Spinal cord (tissue), 10 donors: ENCODE measurements at places on chromosomes 16 and 17. TPM values are rescaled to one million over a fixed set of nuclear protein-coding genes. Genes with fewer than 3 reads are reported as not detected.

The CES5A gene
- total RNA-seq, result 0.11 TPM

GRCh38 chr17:10762037-10762436, 32.2 kb upstream of the TMEM220 start:
- no peaks in the 10 kb centered on the region for H3K4me1 ChIP-seq
- H3K4me3 ChIP-seq, result no peak overlapping the region
- no peak overlapping the region for H3K27ac ChIP-seq
- H3K27me3 ChIP-seq, result no peaks in the 10 kb centered on the region
- DNase-seq, result no peak

- DNase-seq, result no peak
- H3K27ac ChIP-seq, result no peak overlapping the region
- H3K27me3 ChIP-seq, result no peaks in the 10 kb centered on the region
- H3K4me1 ChIP-seq, result peaks cover 3% of the 10 kb centered on the region
These were observed 25.8 kb downstream of the SLC38A7 start for GRCh38 chr16:58658796-58659211.

The MXRA7 gene
- total RNA-seq, result 167 TPM

GRCh38 chr16:31785126-31785525, 88.5 kb upstream of the ZNF267 start:
- H3K27me3 ChIP-seq, result no peaks in the 10 kb centered on the region
- H3K4me3 ChIP-seq, result no peak overlapping the region
- H3K27ac ChIP-seq, result no peak overlapping the region
- DNase-seq, result no peak
- no peaks in the 10 kb centered on the region for H3K36me3 ChIP-seq

- H3K36me3 ChIP-seq, result no peaks in the 10 kb centered on the region
- H3K4me3 ChIP-seq, result no peak within 1 kb of the TSS
- peaks cover 7% of the 10 kb centered on the region for H3K4me1 ChIP-seq
- no peak for DNase-seq
- no peaks in the 10 kb centered on the region for H3K27me3 ChIP-seq
- no peak within 1 kb of the TSS for H3K27ac ChIP-seq
These were observed at the start of gene NOS2 for GRCh38 chr17:27800522-27800921. Gene NOS2 (minus strand): TSS chr17:27800529. CDS start chr17:27798809, 1,720 bp downstream.
